Dermis blood vessel endothelial cell (primary cell): ENCODE measurements at places on chromosomes 7 and 10. TPM values are rescaled to one million over a fixed set of nuclear protein-coding genes. Genes with fewer than 3 reads are reported as not detected.

- DNase-seq = peak; percentile 84
These were observed 21.0 kb downstream of the ZCWPW1 start for GRCh38 chr7:100407285-100408180.

The WNT8B gene
- not detected in 2 replicates for total RNA-seq

DNA sequence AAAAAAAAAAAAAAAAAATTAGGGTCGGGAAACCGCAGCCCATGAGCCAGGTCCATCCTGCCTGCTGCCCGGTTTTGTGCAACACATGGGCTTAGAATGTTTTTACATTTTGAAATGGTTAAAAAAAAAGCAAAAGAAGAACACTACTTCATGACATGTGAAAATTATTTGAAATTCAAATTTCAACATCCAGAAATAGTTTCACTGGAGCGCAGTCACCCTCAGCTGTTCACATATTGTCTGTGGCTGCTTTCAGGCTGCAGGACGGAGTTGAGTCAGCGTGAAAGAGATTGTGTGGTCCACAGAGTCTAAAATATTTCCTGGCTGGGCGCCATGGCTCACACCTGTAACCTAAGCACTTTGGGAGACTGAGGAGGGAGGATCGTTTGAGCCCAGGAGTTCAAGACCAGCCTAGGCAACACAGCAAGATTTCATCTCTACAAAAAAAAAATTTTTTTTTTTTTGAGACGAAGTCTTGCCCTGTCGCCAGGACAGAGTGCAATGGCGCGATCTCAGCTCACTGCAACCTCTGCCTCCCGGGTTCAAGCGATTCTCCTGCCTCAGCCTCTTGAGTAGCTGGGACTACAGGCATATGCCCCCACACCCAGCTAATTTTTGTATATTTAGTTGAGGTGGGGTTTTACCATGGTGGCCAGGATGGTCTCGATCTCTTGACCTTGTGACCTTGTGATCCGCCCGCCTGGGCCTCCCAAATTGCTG lies 63.9 kb upstream of the ECHDC3 start:
- no peak for DNase-seq

GRCh38 chr10:118914629-118915028 lies 114.9 kb upstream of the NANOS1 start:
- no peak for DNase-seq

- no peak for DNase-seq
These were observed 196.4 kb upstream of the VSTM2A start for GRCh38 chr7:54345746-54346145.
